8988T (cell line): ENCODE measurements at places on chromosomes 6 and 20.

DNA sequence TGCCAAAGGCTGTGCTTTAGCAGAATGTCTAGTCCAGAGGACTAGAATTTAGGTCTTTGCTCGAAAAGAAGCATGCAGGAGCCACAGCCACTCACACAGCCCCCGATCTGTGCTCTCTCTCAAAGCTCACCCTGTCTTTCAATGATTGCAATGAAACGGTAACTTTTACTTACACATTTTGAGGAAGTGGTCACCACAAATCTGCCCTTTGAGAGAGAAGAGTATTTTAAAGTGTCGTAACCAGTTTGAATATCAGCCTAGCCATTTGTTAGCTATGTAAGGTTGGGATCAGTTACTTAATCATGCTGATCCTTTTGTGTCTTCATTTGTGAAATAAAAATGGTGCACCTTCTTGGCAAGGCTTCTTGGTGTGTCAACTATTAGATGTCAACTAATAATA lies 209.0 kb downstream of the TFAP2A start:
- no peak for DNase-seq

DNA sequence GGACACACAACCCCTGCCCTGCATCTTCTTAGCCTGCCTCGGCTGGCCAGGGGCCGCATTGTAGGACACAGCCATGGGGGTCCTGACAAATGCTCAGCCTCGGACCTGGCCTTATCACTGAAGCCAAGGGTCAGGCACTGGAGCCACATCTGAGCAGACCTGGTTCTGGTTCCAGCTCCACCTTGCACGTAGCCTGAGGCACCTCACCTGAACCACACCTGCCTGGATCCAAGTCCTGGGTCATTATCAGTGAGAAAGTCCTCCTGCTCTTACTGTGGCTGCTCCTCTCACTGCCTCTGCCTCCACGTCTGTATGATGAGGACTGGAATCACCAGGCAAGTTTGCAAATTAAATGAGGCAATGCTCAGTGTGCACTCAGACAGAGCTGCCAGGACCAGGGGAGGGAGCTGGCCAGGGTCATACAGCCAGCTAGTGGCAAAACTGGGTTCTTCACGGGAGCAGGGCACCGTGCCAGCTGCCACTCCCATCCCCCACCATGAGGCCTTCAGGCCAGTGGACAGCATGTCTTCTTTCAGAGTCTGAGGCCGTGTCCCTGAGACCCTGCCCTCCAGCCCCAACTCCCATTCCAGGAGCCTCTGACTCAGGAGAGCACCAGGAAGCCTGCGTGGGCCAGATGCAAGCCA lies 40.2 kb downstream of the MRPL14 start:
- DNase-seq, result no peak

DNA sequence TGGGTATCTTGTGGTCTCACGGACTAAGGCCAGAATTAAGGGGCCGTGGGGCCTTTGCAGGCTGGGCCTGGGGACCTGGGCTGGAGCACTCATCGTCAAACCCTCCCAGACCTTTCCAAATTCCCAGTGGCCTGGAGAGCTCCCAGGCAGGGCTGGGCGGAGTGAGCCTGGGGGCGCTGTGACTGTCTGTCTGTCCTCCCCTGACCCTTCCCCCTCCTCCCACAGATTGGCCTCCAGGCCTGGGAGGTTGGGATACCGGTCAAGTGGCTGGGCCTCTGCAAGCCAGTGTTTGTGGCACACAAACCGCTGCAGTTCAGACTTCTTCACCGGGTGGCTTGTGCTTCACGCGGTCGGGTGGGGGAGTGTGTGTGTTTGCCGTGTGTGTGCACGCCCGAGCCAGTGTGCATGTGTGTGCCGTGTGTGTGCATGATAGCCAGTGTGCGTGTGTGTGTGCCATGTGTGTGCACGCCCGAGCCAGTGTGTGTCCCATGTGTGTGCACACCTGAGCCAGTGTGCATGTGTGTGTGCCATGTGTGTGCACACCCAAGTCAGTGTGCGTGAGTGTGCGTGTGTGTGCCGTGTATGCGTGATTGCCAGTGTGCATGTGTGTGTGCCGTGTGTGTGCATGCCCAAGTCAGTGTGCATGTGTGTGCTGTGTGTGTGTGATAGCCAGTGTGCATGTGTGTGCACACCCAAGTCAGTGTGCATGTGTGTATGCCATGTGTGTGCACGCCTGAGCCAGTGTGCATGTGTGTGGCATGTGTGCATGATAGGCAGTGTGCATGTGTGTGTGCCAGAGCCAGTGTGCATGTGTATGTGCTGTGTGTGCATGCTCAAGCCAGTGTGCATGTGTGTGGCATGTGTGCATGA lies 6.3 kb downstream of the RBBP8NL start:
- no peak for DNase-seq

DNA sequence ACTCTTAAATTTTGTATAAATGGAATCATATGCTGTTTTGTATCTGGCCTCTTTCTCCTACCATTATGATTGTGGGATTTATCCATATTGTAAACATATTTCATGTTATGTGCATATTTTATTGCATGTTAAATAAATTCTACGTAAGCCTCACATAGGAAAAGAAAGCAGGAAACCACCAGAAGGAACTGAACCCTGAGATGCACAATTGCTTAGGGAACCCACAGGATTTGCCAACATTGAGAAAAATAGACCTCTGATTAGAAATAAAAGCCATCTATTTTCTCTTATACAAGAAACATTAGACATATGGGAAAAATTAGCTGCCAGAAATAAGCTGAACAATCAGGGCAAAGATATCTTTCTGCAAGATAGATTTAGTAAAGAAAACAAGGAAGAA lies 111.2 kb upstream of the CARMIL1 start:
- no peak for DNase-seq

DNA sequence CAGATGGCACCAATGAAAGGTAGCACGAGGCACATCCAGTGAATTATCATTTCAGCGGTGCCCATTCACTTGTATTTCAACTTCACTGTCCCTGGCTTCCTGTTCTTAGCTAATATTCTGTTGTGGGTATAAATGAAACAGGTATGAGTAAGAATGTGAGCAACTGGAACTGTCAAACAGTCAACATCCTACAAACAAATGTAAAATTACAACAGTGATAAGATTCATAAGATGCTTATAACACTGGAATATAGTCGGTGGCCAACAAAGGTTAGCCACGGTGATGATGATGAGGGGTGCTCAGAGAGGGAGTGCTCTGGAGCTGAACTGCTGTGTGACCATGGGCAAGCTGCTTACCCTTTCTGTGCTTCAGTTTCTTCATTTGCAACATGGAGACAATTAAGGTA lies 74.9 kb upstream of the TOX2 start:
- no peak for DNase-seq

DNA sequence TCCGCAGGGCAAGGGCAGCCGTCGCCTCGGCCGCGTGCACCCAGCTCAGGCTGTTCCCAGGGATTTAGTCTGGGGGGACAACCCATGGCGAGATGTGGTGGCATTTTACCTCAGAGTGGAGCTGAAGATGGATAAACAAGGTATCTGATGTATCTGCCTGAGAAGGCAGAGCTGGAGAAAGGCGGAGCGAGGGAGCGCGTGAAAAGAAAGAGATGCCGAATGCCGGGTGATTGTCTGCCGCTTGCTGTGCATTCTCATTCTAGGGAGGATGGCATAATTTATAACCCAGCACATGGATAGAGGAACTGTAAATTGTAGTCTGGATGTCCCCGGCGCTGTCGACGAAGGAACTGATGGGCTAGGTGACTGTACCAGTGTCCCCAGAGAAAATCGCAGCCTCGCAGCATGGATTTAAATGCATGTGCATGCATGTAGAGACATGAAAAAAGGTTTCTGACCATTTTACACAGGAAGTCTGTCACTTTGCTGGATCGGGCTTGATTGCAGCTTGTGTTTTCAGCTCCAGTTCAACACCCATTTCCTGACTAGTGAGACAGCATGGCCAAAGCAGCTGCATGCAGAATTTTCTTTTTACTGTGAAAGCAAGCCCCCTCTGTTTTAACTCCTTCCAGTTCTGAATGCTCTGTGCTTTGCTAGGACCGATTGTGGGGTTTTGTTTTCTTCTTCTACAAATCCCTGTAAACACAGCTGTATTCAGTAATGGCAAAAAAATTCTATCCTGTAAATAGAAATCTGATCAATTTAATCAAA lies 149.7 kb downstream of the PRL start:
- DNase-seq, result no peak

GRCh38 chr20:35010405-35011192 lies 54.9 kb downstream of the MYH7B start:
- DNase-seq, result no peak

DNA sequence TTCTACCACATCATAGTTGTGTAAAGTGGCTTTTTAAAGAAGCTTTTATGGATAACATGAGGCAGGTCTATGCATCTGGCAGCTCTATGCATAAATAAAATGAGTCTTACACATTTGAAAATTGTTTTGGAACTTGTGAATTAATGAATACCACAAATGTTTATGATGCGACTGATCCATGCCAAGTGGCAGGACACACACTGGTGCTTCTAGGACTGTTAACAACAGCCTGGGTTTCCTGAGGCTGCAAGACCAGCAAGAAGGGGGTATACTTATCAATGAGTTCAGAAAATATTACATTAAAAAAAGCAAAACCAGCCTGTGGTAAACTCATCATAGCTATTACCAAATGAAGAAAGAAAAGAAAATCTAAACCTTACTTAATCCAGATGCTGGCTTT lies 212.9 kb upstream of the PDE10A start:
- DNase-seq, result no peak

DNA sequence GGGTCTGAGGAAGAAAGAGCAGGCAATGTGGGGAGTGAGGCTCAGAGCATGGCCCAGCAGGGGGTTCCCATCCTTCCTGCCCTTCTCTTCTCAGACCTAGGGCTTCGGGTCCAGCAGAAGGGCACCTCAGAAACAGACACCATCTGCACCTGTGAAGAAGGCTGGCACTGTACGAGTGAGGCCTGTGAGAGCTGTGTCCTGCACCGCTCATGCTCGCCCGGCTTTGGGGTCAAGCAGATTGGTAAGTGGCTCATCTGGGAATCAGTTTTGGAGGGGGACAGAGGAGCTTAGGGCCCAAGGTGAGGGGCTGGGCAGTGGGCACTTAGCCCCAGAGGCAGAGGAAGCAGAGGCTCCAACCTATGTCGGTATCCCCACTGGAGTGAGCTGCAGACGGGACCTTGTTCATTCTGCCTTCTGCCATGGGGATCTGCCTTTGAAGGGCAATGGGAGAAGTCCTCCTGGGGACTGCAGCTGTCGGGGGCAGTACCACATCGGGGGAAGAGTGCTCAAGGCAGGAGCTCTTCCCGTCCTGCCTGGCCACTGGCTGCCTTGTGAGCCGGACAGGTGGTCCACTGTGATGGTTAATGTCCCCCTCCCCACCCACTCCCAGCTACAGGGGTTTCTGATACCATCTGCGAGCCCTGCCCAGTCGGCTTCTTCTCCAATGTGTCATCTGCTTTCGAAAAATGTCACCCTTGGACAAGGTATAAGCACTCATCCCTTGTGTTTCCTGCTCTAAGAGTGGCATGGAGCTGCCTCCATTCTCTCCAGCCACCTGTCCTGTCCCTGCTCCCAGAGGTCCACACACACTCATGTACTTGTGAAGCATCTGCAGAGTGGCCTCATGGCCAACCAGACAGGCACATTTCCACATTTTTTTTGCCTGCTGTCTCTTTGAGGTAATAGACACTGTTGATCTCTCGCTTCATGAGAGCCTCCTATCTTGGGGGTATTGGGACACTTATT lies 4.7 kb downstream of the CD40 start:
- DNase-seq, result no peak

DNA sequence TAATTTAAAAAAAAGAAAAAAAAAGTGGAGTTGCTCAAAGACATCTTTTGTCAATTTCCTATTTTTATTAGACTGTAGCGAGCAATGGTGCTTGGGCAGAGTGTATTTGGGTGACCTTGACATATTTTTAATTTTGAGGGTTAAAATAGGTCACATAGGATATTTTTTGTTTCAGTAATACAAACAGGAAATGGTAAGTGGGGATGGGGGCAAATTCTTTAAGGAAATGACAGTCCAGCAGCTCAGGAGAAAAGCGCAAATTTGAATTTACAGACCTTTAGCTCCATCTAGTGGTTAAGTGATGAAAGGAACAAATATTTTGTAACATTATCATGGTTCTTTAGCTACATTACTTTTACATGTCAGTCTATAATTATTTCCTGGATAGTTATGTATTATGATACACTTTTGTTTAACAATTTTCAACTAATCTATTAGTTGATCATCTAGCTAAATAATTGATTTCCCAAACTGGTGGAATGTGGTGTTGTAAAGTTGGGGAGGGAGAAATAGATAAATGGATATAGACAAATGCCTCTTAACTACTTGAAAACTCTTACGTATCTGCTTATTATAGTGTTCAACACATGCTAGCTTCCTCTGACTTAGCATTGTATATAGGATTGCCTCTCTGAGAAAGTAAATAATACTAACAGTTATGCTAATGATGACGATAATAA lies 10.0 kb downstream of the CITED2 start:
- DNase-seq, result no peak

DNA sequence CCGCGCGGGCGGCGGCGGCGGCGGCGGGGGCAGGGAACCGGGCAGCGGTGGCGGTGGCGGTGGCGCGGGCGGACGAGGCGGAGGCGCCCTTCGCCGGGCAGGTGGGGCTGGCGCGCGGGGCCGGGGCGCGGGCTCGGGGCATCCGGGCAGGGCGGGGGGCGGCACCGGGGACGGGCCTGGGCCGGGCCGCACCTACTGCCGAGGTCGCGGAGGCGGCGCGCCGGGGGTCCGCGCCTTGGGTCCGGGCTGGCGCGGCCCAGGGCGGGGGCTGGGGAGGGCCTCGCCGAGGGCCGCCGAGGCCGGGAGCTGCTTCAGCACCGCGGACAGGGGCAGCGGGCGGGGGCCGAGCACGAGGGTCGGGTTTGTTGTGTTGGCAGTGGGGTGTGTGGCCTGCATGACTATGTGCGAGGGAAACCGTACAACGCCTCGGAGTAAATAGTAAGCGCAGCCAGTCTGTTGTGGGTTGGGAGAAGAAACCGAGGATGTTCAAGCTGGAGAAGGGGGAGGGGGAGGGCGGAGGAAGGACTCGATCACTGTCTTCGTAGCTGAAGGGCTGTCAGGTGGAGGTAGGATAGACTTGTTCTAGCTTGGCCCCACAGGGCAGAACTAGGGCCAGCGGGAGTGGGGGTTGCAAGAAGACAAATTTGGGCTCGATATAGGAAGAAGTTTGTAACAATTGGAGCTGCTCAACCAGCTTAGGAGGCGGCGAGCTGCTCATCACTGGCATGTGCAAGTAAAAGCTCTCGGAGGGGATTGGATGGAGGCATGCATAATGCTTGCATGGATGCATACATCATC lies 593 bp downstream of the MMP24 start:
- peak; percentile 57 for DNase-seq

- DNase-seq, result no peak
These were observed 98.0 kb upstream of the FOXA2 start for GRCh38 chr20:22682381-22682780.
